AG04449 (cell line): ENCODE measurements at places on chromosomes 16 and 17.

GRCh38 chr17:63821804-63822203 is 5.4 kb upstream of the PSMC5 start:
- DNase-seq: no peak

DNA sequence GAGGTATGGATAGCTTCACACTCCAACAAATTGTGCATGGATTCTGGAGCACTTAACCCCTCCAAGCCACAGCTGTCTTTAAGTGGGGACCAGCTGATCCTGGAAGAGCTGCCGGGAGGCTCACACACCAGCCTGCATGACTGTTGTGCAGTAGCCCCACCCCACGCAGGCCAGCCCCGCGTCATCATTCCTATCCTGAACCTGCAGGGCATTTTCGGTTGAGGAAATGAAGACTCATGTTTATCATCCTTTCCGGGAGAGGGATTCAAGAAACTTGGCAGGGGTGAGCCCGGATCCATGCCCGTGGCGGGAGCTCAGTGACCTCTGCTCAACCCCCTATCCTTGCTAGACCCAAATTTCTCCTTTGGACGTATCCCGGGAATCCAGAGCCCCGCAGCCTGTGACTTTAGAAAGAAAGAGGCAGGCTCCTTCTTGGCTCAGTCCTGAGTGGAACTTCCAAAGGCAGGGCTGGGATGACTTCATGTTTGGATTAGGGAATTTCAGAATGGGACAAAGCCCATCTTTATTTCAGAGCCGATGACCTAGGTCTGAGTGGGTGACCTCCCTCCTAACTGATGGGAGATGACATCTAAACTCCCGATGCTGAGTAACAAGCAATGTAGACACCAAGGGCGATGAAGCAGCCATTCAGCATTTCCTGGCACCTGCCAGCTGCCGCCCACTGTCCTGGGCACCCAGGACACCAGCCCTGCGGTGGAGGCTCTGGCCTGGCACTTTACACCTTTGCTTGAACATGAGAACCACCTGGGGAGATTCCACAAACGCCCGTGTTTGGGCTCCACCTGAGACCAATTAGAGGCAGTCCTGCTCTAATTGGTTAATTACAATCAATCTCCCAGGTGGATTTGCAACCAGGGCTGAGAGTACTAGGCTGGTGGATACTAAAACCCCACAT is 43.3 kb upstream of the CMIP start:
- no peak for DNase-seq

GRCh38 chr16:66292241-66292935 is 74.1 kb upstream of the CDH5 start:
- no peak for DNase-seq

- DNase-seq: peak; percentile 12
Observed at GRCh38 chr16:51416926-51417325, 265.9 kb upstream of the SALL1 start.

GRCh38 chr16:69935278-69935711 is 15.8 kb upstream of the CLEC18A start:
- DNase-seq: no peak

DNA sequence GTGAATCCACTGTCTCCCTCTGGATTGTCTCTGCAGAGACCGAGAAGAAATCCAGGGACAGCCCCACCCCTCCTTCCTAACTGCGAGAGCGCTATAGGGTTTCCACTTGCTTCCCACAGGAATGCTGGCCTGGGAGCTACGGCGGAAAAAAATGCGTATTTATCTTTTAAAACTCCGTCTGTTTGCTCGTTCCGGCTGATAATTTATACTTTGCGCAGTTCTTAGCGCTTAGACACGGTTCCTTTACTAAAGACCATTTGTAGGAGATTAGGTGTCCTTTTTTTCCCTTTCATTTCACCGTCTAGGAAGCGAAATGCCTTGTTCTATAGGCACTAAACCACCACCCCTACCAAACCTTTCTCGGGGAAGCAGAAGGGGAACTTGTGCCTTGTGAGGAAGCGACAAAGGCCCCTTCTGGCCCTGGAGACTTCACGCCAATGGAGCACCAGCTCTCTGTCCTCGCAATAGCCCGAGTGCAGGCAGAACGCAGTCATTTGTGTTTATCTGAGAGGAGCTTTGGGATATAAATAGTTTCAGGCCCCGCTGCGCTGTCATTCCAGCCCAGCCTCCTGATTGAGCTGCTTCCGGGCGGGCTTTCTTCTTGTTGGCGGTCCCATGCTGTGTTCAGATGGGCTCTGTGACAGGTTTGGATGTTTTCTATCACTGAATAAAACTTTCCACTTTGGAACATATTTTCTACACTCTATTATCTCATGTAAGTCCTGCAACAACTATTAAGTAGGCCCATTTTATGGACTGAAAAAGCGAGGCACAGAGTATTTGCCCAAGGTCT is 791 bp upstream of the SUPT4H1 start:
- no peak for DNase-seq
